Lung microvascular endothelial cell (primary cell): ENCODE measurements at places on chromosomes 1 and 21. TPM values are rescaled to one million over a fixed set of nuclear protein-coding genes. Genes with fewer than 3 reads are reported as not detected.
A peak's percentile ranks its signal among the peaks of the same experiment; 100 is the strongest.

- no peak for DNase-seq
Observed at GRCh38 chr1:244106176-244106575, 55.1 kb downstream of the ZBTB18 start.

DNA sequence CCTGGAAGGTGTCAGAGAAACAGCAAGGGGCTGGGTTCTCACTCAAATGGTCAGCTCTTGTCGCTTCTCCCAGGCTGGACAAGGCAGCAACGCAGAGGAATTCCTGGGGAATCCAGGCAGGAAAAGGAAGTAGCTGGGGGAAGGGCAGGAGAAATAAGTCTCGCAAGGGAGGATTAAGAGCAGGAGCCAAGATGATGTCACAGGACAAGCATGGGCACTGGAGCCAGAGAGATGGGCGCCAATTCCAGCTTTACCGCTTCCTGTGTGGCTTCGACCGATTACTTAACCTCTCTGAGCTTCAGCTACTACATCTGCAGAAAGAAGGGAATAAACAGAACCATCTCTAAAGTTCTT lies 70.5 kb downstream of the SSBP3 start:
- DNase-seq: peak; percentile 93

The NCMAP gene
- not detected in 2 replicates for total RNA-seq

The FAM151A gene
- not detected in 2 replicates for total RNA-seq

The MROH7 gene
- under 0.01 TPM in 1 of 2 replicates, not detected in the other for total RNA-seq
